ENCODE measurements at places on chromosomes 4 and X.

GRCh38 chr4:185708348-185708747 is 103.6 kb downstream of the SORBS2 start:
- peak; percentile 68 for DNase-seq

DNA sequence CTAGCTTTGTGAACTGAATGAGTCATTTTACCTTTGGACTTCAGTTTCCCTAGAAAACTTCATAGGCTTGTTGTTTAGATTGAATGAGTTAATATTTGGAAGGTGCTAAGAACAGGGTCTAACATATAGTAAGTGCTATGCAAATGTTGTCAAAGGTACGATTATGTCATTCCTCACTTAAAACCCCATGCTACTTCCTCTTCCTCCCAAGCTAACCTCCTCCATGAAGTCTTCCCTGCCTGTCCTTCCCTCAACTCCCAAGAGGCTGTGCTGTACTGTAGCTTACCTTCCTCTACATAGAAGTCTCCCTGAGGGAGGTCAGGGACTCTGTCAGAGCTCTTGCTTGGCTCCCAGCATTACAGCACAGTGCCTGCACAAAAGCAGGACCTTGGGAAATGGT is 103.4 kb upstream of the PJA1 start:
- DNase-seq: no peak

DNA sequence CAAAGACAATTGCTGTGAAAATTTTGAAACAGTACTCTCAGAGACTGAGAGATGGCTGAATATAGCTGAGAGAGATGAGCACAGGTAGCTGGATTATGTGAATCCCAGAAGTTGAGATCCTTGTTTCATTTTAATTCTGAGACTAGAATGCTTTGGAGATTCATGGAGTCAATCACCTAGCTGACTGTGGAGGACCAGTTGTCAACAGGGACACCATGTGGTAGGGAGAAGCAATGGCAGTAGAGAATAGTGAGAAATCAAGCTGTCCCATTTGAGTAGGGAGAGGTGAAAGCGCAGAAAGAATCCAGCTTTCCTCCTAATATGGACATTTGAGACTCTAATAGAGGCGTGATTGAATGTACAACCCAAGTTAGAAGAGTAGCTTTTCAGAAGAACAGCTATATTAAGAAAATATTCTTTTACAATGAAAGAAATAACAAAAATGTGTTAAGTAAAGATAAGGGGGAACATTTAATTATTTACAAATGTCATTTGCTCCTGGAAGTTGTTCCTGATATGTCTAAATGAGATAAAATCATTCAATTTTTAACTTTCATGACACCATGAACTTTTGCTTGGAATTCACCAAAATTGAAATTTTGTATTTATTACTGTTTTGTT is 30.3 kb upstream of the GLRB start:
- DNase-seq: peak; percentile 54

- DNase-seq: peak; percentile 70
These were observed 17.4 kb downstream of the QDPR start for GRCh38 chr4:17494258-17495190.

- DNase-seq: no peak
These were observed 263.8 kb upstream of the NDST3 start for GRCh38 chr4:117770269-117771102.

GRCh38 chr4:141658309-141658708 is 21.9 kb downstream of the IL15 start:
- DNase-seq: no peak

GRCh38 chrX:37677765-37678164 is 7.8 kb upstream of the XK start:
- DNase-seq: no peak
